ENCODE measurements at places on chromosomes 6 and 20.

DNA sequence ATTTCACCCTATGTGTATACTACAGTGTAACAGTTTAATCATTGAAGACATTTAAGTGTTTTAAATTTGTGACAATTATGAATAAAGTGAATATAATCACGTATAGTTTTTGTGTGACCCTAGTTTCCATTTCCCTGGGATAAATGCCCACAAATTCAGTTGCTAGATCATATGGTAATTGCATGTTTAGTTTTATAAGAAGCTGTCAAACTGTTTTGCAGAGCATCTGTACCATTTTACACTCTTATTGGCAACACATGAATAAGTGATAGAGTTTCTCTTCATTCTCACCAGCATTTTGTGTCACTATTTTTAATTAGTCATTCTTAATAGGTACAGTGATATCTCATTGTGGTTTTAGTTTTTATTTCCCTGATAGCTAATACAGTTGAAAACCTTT is 7.3 kb downstream of the VTA1 start:
- DNase-seq: no peak

- no peak for DNase-seq
Observed at GRCh38 chr6:107243471-107243870, 128.2 kb upstream of the BEND3 start.

DNA sequence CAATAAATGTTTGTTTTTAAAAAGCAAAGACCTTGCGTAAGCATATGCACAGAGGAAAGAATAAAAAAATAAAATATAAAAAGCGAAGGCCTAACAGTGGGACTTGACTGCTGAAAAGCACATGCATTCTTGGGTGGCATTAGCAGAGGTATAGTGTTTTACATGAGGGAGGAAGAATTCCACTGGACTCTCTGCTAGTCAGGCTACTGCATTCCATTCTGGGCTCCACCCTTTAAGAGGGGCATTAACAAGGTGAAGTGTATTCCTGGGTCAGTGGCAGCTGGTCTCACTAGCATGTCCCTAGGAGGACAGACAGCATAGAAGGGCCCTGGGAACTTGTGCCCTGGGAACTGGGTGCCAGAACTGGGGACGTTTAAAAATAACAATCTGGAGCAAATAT is 134.1 kb downstream of the SOBP start:
- DNase-seq: no peak

DNA sequence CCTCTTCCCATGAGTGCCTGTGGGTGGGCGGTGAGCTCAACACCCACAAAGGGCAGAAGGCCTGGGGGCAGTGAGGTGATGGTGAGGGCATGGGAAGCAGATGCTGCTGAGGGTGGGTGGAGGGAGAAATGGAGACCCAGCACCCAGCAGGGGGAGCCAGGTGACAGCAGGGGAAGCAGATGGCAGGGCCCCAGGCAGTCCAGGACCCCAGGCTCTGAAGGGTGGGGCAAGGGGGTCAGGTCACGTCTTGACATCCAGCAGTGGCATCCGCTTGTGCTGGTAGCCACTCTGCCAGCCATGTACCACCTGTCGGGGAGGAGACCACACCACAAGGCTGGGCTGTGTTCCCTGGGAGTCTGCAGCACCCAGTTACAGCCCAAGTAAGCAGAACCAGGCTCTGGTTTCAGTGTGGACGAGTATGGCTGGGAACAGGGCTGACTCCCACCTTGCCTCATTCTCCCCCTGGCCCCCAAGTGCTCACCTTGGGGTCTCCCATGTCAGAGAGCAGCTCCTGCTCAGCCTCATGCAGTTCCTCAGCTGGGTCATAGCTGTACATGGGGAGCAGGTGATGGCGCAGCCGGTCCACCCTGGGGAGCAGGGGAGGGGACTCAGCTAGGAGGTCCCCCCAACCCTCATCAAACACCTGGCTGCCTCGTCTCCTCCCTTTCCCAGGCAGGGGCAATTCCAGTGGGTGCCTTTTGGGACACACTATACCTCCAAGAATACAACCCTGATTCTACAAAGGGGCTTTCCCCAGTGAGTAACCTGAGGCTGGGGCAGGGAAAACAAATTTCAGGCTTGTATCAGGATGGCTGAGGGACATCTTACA is 2.0 kb downstream of the SMIM29 start:
- DNase-seq: peak; percentile 49

DNA sequence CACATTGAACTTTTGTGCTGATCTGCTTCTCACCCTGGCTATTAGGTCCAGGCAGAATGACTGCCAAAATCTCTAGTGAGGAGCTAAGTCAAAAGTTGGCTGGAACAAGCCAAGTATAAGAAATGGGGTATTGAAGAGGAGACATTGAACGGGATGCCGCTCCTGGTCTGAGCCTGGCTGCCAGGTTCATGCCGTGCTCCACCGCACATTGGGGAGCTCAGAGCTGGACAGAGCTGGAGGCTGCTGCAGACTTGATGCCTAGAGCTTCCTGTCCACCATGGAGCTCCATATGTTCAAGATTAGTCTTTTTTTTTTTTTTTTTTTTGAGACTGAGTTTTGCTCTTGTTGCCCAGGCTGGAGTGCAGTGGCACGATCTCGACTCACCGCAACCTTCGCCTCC is 4.1 kb upstream of the IFT52 start:
- DNase-seq: no peak

- DNase-seq: no peak
Observed at GRCh38 chr6:118656847-118657451, 5.6 kb upstream of the CEP85L start.

DNA sequence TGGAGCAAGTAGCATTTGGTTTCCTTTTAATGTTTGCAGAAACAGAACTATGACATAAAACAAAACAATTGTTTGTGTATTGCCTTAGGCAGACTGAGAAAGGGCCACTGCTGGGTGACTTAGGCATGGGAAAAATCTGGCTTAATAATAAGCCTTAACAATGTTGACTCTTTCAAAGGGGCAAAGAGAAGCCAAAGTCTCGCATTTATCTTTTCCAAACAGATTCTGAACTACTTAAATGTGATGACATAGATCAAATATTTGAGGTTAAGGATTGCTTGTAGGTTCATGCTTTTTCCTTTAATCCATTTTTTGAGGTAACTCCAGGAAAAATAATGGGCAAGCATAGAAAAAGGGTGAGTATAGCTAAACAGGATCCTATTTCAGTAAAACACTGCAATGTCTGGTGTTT is 39.6 kb downstream of the ADAT2 start:
- DNase-seq: no peak

- DNase-seq: no peak
Observed at GRCh38 chr6:108737594-108738546, 110.4 kb upstream of the ARMC2 start.

DNA sequence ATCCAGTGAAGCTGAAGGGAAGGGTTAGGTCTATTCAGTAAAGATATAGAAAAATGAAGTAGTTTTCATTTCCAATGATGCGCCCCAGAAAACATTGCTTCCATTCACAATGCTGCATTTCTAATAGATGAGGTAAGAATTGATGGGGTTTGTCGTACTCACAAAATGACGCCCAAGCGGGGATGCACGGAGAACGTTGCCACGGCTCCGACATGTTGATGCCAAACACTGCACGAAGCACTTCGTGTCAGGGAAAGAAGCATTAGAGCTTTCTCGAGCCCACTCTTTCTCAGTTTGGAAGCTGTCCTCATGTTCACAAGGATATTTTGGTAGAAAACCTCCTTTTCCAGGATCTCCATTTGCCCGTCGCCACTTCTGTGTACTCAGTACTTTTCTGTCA is 21.6 kb upstream of the MAFB start:
- DNase-seq: no peak

- no peak for DNase-seq
Observed at GRCh38 chr6:100886076-100886475, 4.9 kb upstream of the ASCC3 start.

DNA sequence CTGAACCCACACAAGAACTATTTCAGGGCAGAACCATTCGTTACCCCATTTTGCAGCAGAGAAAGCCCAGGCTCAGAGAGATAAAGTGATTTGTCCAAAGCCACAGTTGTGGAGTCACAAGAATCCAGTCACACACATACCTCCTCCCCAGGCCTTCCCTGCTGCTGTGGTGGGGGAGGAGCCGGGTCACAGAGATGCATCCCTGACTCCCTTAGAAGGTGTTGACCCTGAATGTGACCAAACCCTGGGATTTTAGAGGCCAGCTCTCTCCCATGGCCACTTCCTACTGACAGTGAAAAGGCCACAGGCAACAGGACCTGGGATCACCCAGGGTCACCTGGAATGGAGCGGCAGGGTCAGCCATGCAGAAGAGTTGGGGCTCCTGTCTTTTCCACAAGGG is 48.6 kb downstream of the CHMP4B start:
- DNase-seq: no peak

DNA sequence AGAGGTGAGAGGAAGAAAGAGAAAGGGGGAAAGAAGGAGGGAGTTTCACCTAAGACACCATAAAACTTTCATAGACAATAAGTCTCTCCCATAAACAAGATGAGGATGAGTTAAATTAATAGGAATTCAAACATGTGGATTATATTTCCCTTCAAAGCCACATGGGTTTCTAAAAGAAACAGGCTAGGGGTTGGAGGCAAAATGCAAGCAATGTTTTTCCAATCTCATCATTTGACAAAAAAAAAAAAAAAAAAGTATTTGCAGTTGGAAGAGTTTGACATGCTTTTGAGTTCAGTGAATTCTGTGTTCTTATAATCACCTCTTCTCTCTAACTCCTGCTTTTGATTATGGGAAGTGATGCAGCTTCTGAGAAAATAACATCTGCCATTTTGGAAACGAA is 286.5 kb upstream of the PRND start:
- DNase-seq: no peak
